SK-N-SH (cell line): ENCODE measurements at places on chromosomes 7 and 10. TPM values are rescaled to one million over a fixed set of nuclear protein-coding genes. Genes with fewer than 3 reads are reported as not detected.

The SEMA3C gene
- 51.1 and 64.1 TPM in 2 replicates for polyA plus RNA-seq

The KCNH2 gene
- 2.2 and 6.4 TPM in 2 replicates for polyA plus RNA-seq

The SRRM3 gene
- polyA plus RNA-seq = 2.5 and 2.7 TPM in 2 replicates

The ZPBP gene
- polyA plus RNA-seq = not detected in 2 replicates

The TCF7L2 gene
- 5.8 and 10.2 TPM in 2 replicates for polyA plus RNA-seq

GRCh38 chr10:75209921-75210281 lies 695 bp upstream of the VDAC2 start:
- H3K36me3 ChIP-seq = peaks cover 13% of the 10 kb centered on the region
- no peaks in the 10 kb centered on the region for H3K27me3 ChIP-seq
- H3K4me3 ChIP-seq = peak overlapping the region; percentile 93
- peak overlapping the region; percentile 98 for H3K27ac ChIP-seq
- DNase-seq = peak; percentile 76

DNA sequence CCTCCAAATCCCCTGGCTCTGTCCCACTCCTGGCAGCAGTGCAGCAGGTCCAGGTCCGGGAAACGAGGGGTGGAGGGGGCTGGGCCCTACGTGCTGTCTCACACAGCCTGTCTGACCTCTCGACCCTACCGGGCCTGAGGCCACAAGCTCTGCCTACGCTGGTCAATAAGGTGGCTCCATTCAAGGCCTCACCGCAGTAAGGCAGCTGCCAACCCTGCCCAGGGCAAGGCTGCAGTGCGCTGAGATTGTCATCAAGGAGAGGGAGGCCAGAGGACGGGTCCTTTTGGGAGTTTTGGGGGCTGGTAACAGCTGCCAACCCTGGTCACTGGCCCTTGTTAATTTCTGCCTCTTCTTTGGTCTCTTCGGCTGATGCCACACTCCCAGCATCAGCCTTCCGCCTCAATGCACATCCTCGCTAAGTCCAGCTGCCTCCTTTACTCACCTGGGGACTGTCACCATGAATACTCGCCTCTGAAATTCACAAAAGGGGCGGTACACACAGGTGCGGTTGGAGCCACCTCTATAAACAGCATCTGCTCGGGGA lies 3.5 kb downstream of the EPO start:
- no peak for DNase-seq
- H3K27me3 ChIP-seq = peaks cover 28% of the 10 kb centered on the region
- H3K36me3 ChIP-seq = no peaks in the 10 kb centered on the region
- peaks cover 3% of the 10 kb centered on the region; the same call in 1 of the 2 replicates for H3K4me1 ChIP-seq
- H3K4me3 ChIP-seq = no peak overlapping the region

DNA sequence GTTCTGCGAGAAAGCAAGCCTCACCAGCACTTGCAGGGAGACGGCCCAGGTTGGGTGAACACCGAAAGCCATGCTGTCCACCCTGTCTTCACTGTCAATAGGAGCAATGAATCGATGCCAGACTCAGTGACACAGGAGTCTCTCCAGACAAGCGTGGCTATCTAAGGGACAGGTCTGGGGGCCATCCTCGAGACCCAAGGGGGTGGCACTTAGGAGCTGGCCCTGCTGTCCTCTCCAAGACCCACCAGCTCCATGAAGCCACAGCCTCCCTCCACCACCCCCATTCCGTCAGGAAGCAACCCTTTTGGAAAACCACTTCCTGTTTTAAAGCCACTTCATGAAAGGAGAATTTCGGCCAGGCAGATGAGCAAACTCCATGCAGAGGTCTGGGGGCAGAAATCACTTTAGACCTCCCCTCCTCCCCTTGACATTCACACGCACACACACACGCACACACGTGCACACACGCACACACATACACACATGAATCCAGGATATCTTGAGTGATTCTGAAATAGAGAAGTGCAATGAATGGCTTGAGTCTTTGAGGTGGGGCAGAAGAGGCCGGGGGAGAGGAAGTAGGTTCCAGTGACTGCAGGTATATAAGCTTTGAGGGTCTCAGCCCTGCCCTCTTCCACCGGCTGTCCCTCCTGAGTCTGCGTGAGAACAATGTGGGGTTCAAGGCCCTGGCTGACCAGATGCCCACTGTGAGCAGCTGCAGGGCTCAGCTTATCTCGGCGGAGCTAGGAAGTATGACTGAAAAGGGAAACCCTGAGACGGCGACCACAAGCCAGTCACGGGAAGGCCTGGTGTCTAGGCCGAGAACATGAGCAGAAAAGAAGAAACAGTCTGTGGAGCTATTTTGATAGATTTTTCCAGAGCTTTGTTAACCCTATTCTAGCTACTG lies 25.0 kb downstream of the RGS10 start:
- H3K27me3 ChIP-seq = no peaks in the 10 kb centered on the region
- H3K36me3 ChIP-seq = peaks cover 6% of the 10 kb centered on the region; the same call in 1 of the 2 replicates
- H3K27ac ChIP-seq = no peak overlapping the region
- DNase-seq = no peak
- H3K4me3 ChIP-seq = no peak overlapping the region

DNA sequence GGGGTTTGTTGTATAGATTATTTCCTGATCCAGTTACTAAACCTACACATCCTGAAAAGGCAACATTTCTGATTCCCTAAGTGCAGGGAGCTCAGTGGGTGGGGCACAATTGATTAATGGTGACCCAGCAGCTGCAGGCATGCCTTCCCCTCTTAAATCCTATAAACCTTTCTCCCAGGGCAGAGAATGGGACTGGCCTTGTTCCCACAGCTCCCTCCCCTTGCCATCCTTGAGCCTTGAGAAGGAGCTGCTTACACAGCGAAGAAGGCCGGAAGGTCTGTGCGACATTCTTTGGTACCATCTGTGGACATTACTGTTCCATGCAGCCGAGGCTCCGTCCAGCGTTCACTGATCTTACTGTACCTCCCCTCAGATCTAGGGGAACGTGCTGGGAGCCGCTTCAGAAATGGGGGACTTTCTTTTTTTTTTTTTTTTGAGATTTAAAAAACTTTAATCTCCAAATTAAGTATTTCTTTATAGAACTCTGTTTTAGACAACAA lies 14.3 kb downstream of the KLF6 start:
- no peaks in the 10 kb centered on the region for H3K27me3 ChIP-seq
- 0 out of 2 replicates have a peak, but pooled peaks cover 2% of the 10 kb centered on the region for H3K4me1 ChIP-seq
- DNase-seq = no peak

GRCh38 chr7:50391386-50391785 lies 58.8 kb downstream of the FIGNL1 start:
- H3K4me3 ChIP-seq = no peak overlapping the region
- peaks cover 2% of the 10 kb centered on the region; the same call in 1 of the 2 replicates for H3K4me1 ChIP-seq
- 0 out of 2 replicates have a peak, but pooled peaks cover 28% of the 10 kb centered on the region for H3K27me3 ChIP-seq
- no peaks in the 10 kb centered on the region for H3K36me3 ChIP-seq
- H3K27ac ChIP-seq = no peak overlapping the region

- no peak overlapping the region for H3K27ac ChIP-seq
- H3K4me1 ChIP-seq = no peaks in the 10 kb centered on the region
- DNase-seq = no peak
- H3K4me3 ChIP-seq = no peak overlapping the region
These were observed 6.4 kb upstream of the HKDC1 start for GRCh38 chr10:69213591-69214311.

DNA sequence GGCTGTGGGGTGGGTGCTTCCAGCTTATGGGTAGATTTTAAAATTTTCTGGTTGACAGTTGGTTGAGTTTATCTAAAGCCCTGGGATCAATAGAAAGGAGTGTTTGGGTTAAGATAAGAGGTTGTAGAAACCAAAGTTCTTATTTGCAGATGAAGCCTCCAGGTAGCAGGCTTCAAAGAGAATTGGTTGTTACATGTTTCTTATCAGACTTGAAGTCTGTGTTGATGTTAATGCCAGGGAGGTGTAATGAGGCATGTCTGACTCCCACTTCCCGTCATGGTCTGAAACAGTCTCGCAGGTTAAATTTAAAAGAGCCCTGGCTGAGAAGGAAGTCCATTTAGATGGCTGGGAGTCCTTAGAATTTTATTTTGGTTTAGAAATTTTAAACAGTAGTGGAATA lies 165.2 kb upstream of the TMEM72 start:
- DNase-seq = no peak
- no peaks in the 10 kb centered on the region for H3K36me3 ChIP-seq
- peaks cover 52% of the 10 kb centered on the region for H3K27me3 ChIP-seq
- H3K27ac ChIP-seq = no peak overlapping the region
- H3K4me1 ChIP-seq = no peaks in the 10 kb centered on the region

DNA sequence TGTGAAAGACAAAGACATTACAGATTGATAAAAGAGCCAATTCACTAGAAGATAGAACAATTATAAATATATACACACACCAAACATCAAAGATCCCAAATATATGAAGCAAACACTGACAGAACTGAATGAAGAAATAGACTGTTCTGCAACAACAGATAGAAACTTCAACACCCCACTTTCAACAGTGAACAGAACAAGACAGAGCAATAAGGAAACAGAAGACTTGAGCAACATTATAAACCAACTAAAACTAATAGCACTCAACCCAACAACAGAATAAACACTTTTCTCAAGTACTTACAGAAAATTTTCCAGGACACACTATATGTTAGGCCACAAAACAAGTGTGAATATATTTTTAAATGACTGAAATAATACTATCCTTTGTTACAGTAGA lies 10.9 kb downstream of the CDCA7L start:
- no peak overlapping the region for H3K4me3 ChIP-seq
- no peaks in the 10 kb centered on the region for H3K4me1 ChIP-seq
- no peak overlapping the region for H3K27ac ChIP-seq
- H3K36me3 ChIP-seq = no peaks in the 10 kb centered on the region

- H3K4me3 ChIP-seq = no peak overlapping the region
- no peaks in the 10 kb centered on the region for H3K36me3 ChIP-seq
- no peaks in the 10 kb centered on the region for H3K4me1 ChIP-seq
- H3K27ac ChIP-seq = no peak overlapping the region
- DNase-seq = no peak
These were observed 4.4 kb downstream of the ZP3 start for GRCh38 chr7:76428868-76429805.

DNA sequence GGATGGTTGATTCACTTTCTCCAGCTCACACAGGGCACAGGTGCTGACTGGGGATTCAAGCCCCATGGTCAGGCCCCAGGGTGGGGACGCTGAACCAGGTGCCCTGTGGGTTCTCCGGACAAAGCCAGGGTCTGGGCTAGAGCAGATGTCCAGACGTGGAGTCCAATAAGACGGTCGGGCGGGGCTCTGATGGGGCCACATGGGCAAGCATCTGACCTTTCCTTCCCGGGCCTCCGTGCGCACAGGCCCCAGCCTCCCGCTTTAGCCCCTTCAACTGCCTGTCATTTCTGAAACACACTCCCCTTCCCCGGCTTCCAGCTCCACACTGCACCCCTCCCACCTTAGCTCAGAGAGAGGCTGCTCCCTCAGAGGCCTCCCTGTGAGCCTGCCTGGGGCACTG lies 153.0 kb upstream of the PPP2R2D start:
- no peaks in the 10 kb centered on the region for H3K36me3 ChIP-seq
- no peak for DNase-seq
- H3K27me3 ChIP-seq = no peaks in the 10 kb centered on the region
- H3K27ac ChIP-seq = no peak overlapping the region

DNA sequence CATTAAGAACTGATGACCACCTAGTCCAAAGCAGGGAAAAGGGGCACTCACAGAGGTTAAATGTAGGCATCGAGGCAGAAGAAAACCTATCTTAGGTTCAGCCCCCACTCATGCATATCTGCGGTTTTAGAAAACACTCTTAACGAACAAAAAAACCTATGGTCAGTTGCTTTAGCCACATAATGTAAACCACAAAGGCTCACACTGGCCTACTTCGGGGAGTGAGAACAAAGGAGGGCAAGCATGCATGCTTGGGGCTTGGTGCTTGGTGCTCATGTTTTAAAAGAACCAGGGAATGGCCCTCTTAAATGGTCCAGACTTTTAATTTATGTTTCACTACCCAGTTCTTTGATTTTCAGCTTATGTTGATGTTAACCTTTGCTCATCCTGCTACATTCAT lies 14.2 kb downstream of the INSYN2A start:
- DNase-seq = no peak
- no peak overlapping the region for H3K27ac ChIP-seq
- no peak overlapping the region for H3K4me3 ChIP-seq
- peaks cover 5% of the 10 kb centered on the region; the same call in 1 of the 2 replicates for H3K4me1 ChIP-seq
- H3K36me3 ChIP-seq = peaks cover 2% of the 10 kb centered on the region; the same call in 1 of the 2 replicates
- no peaks in the 10 kb centered on the region for H3K27me3 ChIP-seq
